Activated CD4-positive, alpha-beta T cell treated with anti-CD3 and anti-CD28 coated beads, Interleukin-2, amount 10 ng/mL, durations not matched to agents 7 days and 5 days (primary cell): ENCODE measurements at places on chromosomes 4 and X. TPM values are rescaled to one million over a fixed set of nuclear protein-coding genes. Genes with fewer than 3 reads are reported as not detected.

DNA sequence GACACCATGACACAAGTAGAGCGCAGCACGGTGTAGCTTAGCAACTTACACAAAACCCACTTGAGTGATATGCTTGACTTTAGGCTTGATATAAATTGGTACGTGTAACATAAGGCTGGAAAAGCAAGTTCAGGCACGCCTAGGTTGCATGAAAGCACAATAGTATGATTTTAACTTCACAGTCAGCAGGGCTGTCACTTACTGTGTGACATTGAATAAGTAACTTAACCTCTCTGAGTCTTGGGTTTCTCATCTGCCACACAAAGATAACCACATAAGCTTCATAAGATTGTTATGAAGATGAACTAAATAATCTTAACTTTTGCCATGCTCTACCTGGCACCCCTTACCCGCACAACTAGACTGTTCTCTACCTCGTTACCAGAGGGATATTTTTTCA, 9.5 kb downstream of the SRD5A3 start:
- no peak overlapping the region for H3K27ac ChIP-seq
- H3K27me3 ChIP-seq: no peaks in the 10 kb centered on the region
- H3K36me3 ChIP-seq: peaks cover 10% of the 10 kb centered on the region
- H3K4me1 ChIP-seq: peaks cover 2% of the 10 kb centered on the region
- DNase-seq: no peak

DNA sequence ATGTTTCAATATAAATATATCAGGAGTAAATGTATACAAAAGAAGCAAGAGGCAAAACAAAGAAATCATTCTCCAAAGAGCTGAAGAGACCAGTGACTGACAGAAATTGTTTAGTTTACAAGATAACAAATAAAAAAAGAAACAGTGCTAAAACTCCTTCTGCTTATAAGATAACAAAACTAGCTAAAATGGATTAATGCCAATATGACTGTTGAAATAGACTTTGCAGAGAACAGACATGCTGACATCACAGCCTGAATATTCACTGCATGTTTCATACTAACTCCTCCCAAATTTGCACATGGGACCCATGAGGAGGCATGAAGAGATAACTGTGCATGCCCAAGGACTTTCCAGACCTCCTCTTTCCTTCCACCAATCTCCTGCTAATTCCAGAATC, 6.2 kb upstream of the GABRA4 start:
- H3K27me3 ChIP-seq: peaks cover 34% of the 10 kb centered on the region
- no peaks in the 10 kb centered on the region for H3K4me1 ChIP-seq
- no peak for DNase-seq
- H3K27ac ChIP-seq: no peak overlapping the region

- no peak for DNase-seq
- H3K4me3 ChIP-seq: no peak overlapping the region
- H3K27ac ChIP-seq: no peak overlapping the region
Measured at GRCh38 chr4:41269682-41270081, 13.0 kb downstream of the UCHL1 start.

DNA sequence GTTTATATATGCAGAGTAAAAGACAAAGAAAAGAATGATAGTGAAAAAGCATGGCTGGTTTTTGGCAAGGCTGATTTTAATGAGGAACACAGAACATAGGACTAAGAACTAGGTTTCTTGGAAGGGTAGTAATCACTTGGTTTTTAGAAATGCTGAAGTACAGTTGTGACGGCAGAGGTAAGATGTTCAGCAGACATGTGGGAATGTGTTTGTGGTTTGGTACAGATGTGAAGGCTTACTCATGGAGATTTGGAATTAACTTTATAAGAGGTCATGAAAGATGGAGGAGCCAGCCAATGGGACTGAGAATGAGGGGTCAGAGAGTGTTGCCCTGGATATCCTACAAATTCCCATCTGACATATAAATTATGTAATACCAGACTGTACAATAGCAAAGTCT, 243.6 kb downstream of the NPFFR2 start:
- no peak for DNase-seq
- no peaks in the 10 kb centered on the region for H3K36me3 ChIP-seq
- H3K27me3 ChIP-seq: no peaks in the 10 kb centered on the region
- no peak overlapping the region for H3K27ac ChIP-seq
- no peak overlapping the region for H3K4me3 ChIP-seq

- no peak overlapping the region for H3K4me3 ChIP-seq
- no peak for DNase-seq
- no peak overlapping the region for H3K27ac ChIP-seq
- no peaks in the 10 kb centered on the region for H3K4me1 ChIP-seq
- H3K27me3 ChIP-seq: no peaks in the 10 kb centered on the region
Measured at GRCh38 chr4:69490271-69490670, 5.4 kb downstream of the UGT2B4 start.

GRCh38 chr4:106495476-106495875, 126.9 kb upstream of the GIMD1 start:
- no peak for DNase-seq
- no peaks in the 10 kb centered on the region for H3K27me3 ChIP-seq
- no peaks in the 10 kb centered on the region for H3K4me1 ChIP-seq
- H3K4me3 ChIP-seq: no peak overlapping the region

DNA sequence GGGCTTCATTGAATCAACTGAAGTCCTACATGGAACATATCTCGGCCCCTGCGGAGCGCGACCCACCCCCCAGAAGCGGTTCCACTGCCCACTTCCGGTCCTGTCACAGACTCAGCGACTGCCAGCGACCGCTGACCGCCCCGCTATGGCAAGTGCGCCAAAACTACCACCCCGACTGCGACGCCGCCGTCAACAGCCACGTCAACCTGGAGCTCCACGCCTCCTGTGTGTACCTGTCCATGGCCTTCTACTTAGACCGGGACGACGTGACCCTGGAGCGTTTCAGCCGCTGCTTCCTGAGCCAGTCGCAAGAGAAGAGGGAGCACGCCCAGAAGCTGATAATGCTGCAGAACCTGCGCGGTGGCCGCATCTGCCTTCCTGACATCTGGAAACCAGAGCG, 14.8 kb upstream of the FAM47A start:
- DNase-seq: no peak
- no peaks in the 10 kb centered on the region for H3K27me3 ChIP-seq
- no peak overlapping the region for H3K27ac ChIP-seq
- H3K36me3 ChIP-seq: no peaks in the 10 kb centered on the region
- H3K4me1 ChIP-seq: no peaks in the 10 kb centered on the region
- H3K4me3 ChIP-seq: no peak overlapping the region

USP26 gene
- total RNA-seq: not detected

CLCN3 gene
- 27.9 TPM for total RNA-seq

IDS gene
- 52.6 TPM for total RNA-seq
